Large intestine (tissue), 12 donors: ENCODE measurements at places on chromosomes 6 and 20.
A peak's percentile ranks its signal among the peaks of the same experiment; 100 is the strongest.

- DNase-seq, result no peak
- no peaks in the 10 kb centered on the region for H3K27me3 ChIP-seq
- no peaks in the 10 kb centered on the region for H3K4me1 ChIP-seq
- H3K27ac ChIP-seq, result no peak overlapping the region
- no peaks in the 10 kb centered on the region for H3K36me3 ChIP-seq
Measured at GRCh38 chr6:147166360-147166944, 37.8 kb upstream of the STXBP5 start.

GRCh38 chr6:147627411-147627810 is 118.9 kb downstream of the SAMD5 start:
- no peak overlapping the region for H3K4me3 ChIP-seq
- H3K4me1 ChIP-seq, result no peaks in the 10 kb centered on the region
- H3K27ac ChIP-seq, result no peak overlapping the region
- no peaks in the 10 kb centered on the region for H3K27me3 ChIP-seq

GRCh38 chr6:35091346-35092083 is 49.6 kb downstream of the TCP11 start:
- H3K27ac ChIP-seq, result no peak overlapping the region
- H3K4me1 ChIP-seq, result no peaks in the 10 kb centered on the region
- no peaks in the 10 kb centered on the region for H3K27me3 ChIP-seq

- H3K4me3 ChIP-seq, result no peak overlapping the region
- H3K36me3 ChIP-seq, result no peaks in the 10 kb centered on the region
- no peaks in the 10 kb centered on the region for H3K27me3 ChIP-seq
- no peak overlapping the region for H3K27ac ChIP-seq
- DNase-seq, result no peak
- no peaks in the 10 kb centered on the region for H3K4me1 ChIP-seq
Measured at GRCh38 chr6:90040931-90041330, 146.7 kb downstream of the GJA10 start.

GRCh38 chr20:40652441-40652987 is 36.5 kb downstream of the MAFB start:
- peaks cover 6% of the 10 kb centered on the region for H3K27me3 ChIP-seq
- H3K4me3 ChIP-seq, result no peak overlapping the region
- DNase-seq, result no peak
- H3K27ac ChIP-seq, result no peak overlapping the region

DNA sequence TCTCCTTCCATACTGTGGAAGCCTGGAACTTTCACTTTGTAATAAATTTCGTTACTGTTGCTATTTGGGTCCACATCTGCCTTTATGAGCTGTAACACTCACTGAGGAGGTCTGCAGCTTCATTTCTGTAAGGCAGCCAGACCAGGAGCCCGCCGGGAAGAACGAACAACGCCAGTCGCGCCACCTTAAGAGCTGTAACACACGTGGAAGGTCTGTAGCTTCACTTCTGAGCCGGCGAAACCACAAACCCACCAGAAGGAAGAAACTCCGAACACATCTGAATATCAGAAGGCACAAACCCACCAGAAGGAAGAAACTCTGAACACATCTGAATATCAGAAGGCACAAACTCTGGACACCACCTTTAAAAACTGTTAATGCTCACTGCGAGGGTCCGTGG is 589.9 kb upstream of the SLC35B3 start:
- no peak overlapping the region for H3K4me3 ChIP-seq
- no peak overlapping the region for H3K27ac ChIP-seq
- H3K27me3 ChIP-seq, result no peaks in the 10 kb centered on the region
- no peaks in the 10 kb centered on the region for H3K4me1 ChIP-seq
- no peak for DNase-seq

DNA sequence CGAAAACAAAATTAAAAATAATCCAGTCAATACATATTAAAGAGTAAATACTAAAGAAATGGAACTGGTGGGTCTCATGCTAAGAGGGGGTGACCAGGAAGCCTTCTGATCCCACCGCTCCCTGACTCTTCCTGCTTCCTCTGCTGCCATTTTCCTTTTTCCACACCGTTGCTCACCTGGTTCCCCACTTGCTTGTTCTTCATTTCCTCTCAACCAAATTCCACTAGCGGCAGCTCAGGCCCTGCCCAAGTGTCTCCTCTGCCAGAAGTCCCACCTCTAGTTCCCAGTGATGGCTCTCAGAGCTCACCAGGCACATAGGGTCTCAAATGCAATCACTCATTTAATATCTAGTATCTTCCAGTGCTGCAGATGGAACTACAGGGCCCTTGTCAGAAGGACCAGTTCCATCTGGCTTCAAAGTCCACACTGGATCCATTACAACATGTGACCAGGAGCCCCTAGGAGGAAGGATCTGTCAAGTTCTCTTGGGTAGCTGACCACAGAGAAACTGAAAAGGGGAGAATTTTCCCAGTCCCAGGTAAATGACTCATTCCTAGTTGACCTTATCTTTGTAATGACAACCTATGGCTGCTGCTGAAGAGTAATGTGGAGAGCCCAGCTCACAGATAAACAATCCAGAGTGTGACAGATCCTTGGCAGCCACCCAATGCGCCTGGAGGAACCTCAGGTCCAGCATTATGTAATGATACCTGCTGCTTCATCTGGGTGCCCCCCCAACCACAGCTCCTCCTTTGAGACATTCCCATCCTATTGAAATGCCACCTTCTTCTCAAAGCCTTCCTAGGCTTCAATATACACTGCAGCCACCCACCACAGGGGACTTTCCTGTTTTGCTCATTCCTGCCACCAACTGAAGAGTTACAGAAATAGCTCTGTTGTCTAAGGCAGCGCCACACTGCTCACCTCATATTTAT is 38.2 kb downstream of the ELMO2 start:
- peak; percentile 84 for DNase-seq
- peaks cover 73% of the 10 kb centered on the region for H3K36me3 ChIP-seq
- H3K4me3 ChIP-seq, result no peak overlapping the region
- H3K27me3 ChIP-seq, result no peaks in the 10 kb centered on the region
- H3K27ac ChIP-seq, result peak overlapping the region; percentile 53

GRCh38 chr20:11173916-11174315 is 500.1 kb upstream of the JAG1 start:
- DNase-seq, result no peak
- H3K36me3 ChIP-seq, result no peaks in the 10 kb centered on the region
- H3K4me3 ChIP-seq, result no peak overlapping the region
- H3K27me3 ChIP-seq, result no peaks in the 10 kb centered on the region

GRCh38 chr6:40500227-40500626 is 86.9 kb downstream of the LRFN2 start:
- no peak overlapping the region for H3K4me3 ChIP-seq
- no peak for DNase-seq
- no peaks in the 10 kb centered on the region for H3K4me1 ChIP-seq
- no peaks in the 10 kb centered on the region for H3K36me3 ChIP-seq
- no peak overlapping the region for H3K27ac ChIP-seq

DNA sequence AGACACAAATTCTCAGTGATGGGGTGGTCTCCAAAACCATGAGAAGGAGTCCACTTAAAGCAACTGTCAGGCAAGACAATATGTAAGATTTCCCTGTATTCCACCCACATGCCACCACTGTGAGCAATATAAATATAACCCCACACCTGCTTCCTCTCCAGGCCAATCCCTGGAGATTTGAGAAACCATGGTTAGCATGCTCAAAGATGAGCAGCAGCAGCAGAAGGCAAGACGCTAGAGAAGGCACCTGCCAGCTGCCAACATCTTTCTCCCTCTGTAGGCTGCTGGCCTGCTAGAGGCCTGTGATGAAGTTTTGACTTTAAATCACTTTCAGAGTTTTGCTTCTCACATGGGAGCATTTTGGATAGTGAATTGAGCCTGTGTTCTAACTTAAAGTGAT is 7.9 kb upstream of the SOD2 start:
- H3K27ac ChIP-seq, result peak overlapping the region; percentile 11
- H3K4me3 ChIP-seq, result no peak overlapping the region
- H3K36me3 ChIP-seq, result no peaks in the 10 kb centered on the region
- no peaks in the 10 kb centered on the region for H3K27me3 ChIP-seq
- H3K4me1 ChIP-seq, result no peaks in the 10 kb centered on the region

DNA sequence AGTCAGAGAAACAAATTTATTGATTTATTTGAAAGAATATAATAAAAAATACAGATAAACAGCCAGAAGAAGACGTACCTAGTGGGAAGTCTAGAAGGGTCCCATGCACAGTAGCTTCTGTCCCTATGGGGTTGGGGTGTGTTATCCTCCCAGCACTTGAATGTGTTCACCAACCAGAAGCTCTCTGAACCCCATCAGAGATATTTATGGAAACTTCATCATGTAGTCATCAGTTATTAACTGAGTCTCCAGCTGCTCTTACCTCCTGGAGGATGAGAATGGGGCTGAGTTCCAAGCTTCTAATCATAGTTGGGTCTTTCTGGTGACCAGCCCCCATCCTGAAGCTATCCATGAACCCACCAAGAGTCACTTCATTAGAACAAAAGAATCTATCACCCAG is 15.4 kb upstream of the USP45 start:
- H3K4me1 ChIP-seq, result no peaks in the 10 kb centered on the region
- H3K4me3 ChIP-seq, result no peak overlapping the region
- DNase-seq, result no peak
- peaks cover 25% of the 10 kb centered on the region for H3K36me3 ChIP-seq
- H3K27ac ChIP-seq, result no peak overlapping the region

DNA sequence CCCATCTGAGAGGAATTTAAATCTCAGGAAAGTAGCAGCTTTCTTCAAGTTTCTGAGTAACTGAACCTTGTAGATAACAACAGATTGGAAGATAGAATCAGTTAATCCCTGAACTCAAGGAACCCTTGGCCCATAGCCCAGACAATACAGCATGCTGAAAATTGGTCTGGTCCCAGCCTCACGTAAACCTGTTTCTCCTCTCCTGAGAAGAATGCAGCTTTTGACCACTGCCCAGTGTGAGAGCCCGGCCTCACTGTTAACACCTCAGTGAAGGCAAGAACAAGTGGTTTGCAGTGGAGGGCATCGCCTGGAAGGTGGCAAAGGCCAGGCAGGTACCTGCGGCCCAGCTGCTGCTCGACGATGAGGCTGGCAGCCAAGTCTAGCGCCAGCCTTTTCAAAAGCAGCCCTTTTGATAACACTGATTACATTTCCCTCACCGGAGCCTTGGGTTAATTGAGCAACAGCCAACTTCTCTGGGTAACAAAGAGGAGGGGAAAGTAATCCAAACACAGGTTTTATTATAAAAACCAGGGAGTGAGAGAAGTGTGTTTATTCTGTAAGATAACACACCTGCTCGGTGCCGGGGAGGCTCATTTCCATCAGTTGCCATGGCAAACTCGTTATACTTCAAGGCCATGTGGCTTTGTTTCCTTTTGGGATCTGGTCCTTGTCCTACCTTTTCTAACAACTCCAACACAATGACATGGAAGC is 54.0 kb downstream of the TRAF3IP2 start:
- no peak for DNase-seq
- H3K36me3 ChIP-seq, result no peaks in the 10 kb centered on the region
- H3K27me3 ChIP-seq, result no peaks in the 10 kb centered on the region
- H3K4me1 ChIP-seq, result peaks cover 29% of the 10 kb centered on the region

DNA sequence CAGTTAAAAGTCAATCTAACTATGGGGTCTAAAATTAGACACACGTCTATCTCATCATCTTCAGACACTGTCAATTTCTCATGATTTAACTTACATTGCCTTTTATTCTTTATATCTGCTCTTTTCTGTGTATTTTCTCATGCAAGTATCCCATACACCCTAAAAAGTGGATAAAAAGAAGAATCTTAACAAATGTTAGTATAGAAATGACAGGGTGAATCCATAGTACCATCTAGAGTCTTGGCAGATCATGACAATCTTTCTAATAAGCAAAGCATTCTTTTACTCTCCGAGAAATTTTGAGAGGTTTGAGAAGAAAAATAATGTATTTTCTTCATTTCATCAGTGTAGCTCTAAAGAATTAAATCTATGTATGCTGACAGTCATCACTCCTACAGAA is 382.7 kb downstream of the C6orf118 start:
- H3K4me1 ChIP-seq, result no peaks in the 10 kb centered on the region
- no peaks in the 10 kb centered on the region for H3K36me3 ChIP-seq
- DNase-seq, result no peak
- H3K27me3 ChIP-seq, result no peaks in the 10 kb centered on the region

DNA sequence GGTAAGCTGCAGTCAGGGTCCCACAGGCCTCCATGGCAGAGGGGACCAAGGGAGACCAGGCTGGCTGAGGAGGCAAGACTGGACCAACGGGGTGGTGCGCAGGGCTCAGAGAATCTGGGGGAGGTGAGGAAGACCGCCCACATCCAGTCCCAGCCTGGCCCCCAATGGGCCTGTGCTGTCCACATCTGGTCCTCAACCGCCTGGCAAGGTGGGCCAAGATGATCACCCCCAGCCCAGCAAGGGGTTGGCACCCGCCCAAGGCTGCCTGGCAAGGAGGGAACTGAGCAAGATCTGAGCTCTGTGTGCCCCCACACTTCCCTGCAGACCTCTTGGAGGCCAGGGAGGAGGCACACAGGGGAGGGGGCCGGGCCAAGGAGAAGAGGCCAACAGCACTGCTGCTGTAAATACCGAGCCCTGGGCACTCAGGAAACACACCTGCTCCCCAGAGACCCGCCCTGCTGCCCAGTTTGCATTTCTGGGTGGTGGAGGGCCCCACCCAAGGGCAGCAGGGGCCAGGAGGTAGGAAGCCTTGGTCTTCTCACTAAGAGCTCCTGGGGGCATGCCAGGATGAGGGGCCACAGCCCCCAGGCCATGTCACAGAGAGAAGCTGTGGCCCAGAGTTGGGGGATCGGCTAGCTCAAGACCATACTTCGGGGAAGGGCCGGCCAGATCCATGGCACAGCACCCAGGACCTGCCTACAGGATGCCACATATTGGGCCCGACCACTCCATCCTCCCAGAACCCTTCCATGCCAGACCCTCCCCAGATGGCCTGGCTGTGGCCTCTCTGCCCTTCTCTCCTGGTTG is 109.6 kb downstream of the ASXL1 start:
- no peak overlapping the region for H3K4me3 ChIP-seq
- H3K27ac ChIP-seq, result peak overlapping the region; percentile 92
- H3K36me3 ChIP-seq, result peaks cover 79% of the 10 kb centered on the region
- peaks cover 88% of the 10 kb centered on the region for H3K4me1 ChIP-seq

GRCh38 chr6:66429210-66429609 is 722.2 kb upstream of the EYS start:
- H3K4me1 ChIP-seq, result no peaks in the 10 kb centered on the region
- no peak overlapping the region for H3K27ac ChIP-seq
- no peaks in the 10 kb centered on the region for H3K27me3 ChIP-seq
- peak; percentile 15 for DNase-seq

DNA sequence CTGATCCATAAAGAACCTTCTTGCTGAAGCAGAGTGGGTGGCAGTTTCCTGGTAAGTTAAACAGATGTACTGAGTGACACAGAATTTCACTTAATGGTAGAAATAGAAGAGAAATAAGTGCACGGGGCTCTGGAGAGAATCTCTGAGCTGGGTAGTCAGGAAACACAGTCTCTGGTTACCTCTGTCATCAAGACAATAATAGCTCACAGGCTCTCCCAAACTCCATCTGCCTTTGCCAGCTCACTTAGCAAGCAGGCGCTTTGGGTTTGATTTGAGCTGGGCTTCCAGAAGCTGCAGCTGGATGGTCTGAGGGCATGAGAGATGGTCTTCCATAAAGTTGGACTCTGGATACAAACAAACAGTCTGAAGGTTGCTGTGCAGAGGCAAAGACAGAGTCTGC is 39.6 kb upstream of the PRSS35 start:
- no peak overlapping the region for H3K27ac ChIP-seq
- H3K4me1 ChIP-seq, result peaks cover 4% of the 10 kb centered on the region
- no peak overlapping the region for H3K4me3 ChIP-seq
- no peaks in the 10 kb centered on the region for H3K27me3 ChIP-seq
- no peaks in the 10 kb centered on the region for H3K36me3 ChIP-seq

- no peak overlapping the region for H3K4me3 ChIP-seq
- H3K36me3 ChIP-seq, result no peaks in the 10 kb centered on the region
- peak; percentile 53 for DNase-seq
- no peaks in the 10 kb centered on the region for H3K27me3 ChIP-seq
- H3K27ac ChIP-seq, result peak overlapping the region; percentile 37
Measured at GRCh38 chr6:44800171-44800783, 412.8 kb downstream of the CDC5L start.

- H3K36me3 ChIP-seq, result no peaks in the 10 kb centered on the region
- no peak overlapping the region for H3K27ac ChIP-seq
- DNase-seq, result no peak
- H3K27me3 ChIP-seq, result peaks cover 3% of the 10 kb centered on the region
- H3K4me1 ChIP-seq, result no peaks in the 10 kb centered on the region
Measured at GRCh38 chr20:16808796-16809195, 60.6 kb downstream of the OTOR start.
